ENCODE measurements at places on chromosomes 5 and 9. TPM values are rescaled to one million over a fixed set of nuclear protein-coding genes. Genes with fewer than 3 reads are reported as not detected.

FYB1 gene
- total RNA-seq = 37.9 TPM

SCAI gene
- 5.0 TPM for total RNA-seq

ZBTB43 gene
- total RNA-seq = 18.2 TPM

SLC31A1 gene
- 14.5 TPM for total RNA-seq

PRRX2 gene
- total RNA-seq = 0.57 TPM

NUTM2G gene
- total RNA-seq = not detected

SLC25A2 gene
- total RNA-seq = not detected

ZNF618 gene
- total RNA-seq = 0.48 TPM

ELP1 gene
- 33.2 TPM for total RNA-seq

CHSY3 gene
- not detected for total RNA-seq

HARS1 gene
- 125 TPM for total RNA-seq

PCDHGC3 gene
- total RNA-seq = 0.48 TPM

MSX2 gene
- 0.08 TPM for total RNA-seq

PLAC8L1 gene
- total RNA-seq = 0.35 TPM

GCNT4 gene
- total RNA-seq = 1.2 TPM
